H9 (cell line): ENCODE measurements at places on chromosomes 12 and 14.
A peak's percentile ranks its signal among the peaks of the same experiment; 100 is the strongest.

DNA sequence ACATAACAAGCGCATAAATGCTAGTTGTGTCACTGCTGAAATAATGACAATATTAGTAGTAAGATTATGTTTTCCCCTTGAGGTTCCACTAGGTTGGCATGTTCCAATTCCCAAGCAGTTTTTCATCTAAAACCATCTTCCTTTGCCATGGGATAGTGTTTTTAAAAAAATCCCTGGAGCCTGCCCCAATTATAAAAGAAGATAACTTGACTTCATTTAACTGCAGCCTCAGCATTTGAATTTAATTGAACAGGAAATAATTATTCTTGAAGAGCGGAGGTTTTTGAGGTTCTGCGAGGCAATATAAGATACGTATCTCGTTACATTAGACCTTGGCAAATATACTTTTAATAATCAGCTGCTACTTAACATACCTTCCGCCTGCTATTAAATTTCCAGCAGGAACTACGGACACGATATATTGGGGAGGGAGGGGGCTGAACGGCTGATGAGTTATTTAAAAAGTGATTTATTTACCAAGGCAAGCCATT lies 65.2 kb upstream of the HSPB8 start:
- DNase-seq = no peak

DNA sequence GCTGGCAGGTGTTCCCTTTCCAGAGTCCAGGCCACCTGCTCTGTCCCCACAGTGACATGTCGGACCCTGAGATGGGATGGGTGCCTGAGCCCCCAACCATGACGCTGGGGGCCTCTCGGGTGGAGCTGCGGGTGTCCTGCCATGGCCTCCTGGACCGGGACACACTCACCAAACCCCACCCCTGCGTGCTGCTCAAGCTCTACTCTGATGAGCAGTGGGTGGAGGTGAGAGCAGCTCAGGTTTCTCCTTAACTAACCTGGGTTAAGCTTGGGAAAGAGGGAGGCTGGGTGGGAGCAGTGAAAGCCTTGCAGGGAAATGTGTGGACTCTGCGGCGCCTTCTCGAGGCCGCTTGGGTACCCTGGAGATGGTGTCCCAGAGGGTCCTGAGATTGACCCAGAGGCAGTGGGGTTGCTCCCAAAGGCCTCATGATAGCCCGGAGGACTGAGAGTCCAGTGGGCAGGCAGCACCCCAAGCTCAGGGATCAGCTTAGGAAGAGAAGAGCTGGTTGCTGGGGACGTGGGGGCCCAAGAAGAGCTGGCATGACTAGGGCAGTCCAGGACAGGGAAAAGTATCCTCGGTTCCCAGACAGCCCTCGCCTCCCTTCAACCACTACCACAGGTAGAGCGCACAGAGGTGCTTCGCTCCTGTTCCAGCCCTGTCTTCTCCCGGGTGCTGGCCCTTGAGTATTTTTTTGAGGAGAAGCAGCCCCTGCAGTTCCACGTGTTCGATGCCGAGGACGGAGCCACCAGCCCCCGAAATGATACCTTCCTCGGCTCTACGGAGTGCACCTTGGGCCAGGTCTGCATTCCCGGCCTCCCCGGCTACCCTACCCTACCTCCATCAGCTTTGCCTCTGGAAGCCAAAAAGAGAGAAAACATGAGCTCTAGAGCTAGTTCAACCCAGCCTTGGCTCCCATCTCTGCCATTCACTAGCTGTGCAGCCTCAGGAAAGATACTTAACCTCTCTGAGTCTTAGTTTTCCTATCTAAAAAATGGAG lies 1.8 kb downstream of the CPNE6 start:
- DNase-seq = no peak

DNA sequence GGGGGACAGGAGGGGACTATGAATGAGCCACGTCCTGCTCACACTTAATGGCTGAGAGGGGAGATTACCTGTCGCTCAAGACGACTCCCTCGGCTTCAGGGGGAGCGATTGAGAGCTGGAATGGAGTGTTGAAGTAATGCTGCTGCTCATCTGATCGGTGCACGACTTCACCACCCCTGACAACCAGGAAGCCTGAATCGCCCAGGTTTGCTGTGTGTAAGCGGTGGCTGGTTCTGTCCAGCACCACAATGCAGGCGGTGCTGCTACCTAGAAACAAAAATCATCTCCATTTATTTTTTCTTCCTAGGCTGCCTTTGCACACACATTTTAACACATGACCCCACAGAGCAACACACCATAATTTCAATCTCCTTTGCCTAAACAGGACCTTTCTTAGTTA lies 37.3 kb downstream of the PPTC7 start:
- no peak for DNase-seq

GRCh38 chr14:24342889-24343288 lies 3.1 kb upstream of the RIPK3 start:
- no peak for DNase-seq

GRCh38 chr14:26996246-26996645 lies 398.4 kb upstream of the NOVA1 start:
- DNase-seq = no peak

DNA sequence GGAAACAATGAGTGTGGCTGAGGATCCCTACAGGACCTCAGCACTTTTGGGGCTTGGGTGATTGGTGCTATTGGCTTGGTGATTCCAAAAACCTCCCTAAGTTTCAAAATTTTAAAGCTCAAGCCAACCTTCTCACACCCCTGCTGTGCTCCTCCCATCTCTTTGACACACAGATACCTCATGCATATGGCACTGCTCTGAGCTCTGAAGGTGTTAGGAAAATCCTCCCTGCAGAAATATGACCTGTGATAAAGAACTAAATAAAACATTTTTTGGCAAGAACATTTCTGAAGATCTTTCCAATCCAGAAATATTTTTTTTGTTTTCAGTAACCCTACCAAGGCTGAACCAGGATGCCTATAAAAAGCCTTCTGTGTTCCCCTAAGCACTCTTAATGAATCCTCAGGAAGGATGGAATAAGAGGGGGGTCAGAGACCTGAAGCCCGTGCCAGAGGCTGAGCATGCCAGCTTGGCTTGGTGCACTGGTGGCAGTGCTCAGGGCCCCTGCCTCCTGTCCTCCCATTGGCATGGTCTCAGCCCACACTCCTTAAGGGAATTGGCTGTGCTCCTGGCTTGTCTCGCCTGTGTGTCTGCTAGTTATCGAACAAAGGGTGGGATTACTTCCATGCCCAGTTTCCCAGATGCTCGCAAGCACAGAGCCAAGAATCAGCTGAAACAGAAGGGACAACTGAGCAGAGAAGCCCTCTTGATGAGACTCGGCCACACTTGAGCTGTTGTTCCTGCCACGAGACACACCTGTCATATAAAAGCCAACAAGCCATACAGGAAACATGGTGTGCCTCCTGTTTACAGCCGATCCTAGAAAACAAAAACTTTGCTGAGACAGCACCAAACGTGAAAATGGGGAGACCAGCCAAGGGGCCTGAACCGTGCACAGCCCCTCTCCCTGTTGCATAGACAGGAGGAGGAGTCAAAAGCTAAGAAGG lies 132.7 kb upstream of the EEA1 start:
- no peak for DNase-seq

- DNase-seq = no peak
These were observed 66.7 kb downstream of the CCDC88C start for GRCh38 chr14:91350813-91351511.

- DNase-seq = no peak
These were observed 82.6 kb upstream of the ATP2B1 start for GRCh38 chr12:89791286-89791685.

DNA sequence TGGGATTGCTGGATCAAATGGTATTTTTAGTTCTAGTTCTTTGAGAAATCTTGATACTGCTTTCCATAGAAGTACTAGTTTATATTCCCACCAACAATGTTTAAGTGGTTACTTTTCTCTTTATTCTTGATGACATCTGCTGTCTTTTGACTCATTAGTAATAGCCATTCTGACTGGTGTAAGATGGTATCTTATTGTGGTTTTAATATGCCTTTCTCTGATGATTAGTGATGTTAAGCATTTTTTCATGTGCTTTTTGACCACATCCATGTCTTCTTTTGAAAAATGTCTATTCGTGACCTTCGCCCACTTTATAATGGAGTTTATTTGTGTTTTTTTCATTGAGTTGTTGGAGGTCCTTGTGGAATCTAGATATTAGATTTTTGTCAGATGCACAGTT lies 865.7 kb downstream of the SLC6A15 start:
- no peak for DNase-seq

DNA sequence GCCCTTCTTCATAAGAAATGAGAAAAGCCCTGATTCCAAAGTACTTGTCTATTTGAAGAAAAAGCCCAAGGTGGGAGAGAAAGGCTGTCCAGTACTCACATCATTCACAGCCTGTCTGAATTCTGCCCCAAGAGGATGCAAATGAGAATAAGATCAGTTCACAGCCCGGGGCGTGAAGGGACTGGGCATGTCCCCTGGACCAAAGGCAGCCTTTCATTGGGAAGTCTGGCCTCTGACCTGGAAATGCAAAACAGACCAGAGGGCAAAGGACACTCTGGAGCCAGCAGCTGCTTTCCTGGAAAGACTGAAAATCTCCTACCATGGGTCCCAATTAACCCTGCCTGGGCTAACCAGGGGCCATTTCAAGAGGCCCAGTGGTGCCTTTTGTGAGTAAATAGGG lies 191.2 kb upstream of the PELI2 start:
- no peak for DNase-seq

DNA sequence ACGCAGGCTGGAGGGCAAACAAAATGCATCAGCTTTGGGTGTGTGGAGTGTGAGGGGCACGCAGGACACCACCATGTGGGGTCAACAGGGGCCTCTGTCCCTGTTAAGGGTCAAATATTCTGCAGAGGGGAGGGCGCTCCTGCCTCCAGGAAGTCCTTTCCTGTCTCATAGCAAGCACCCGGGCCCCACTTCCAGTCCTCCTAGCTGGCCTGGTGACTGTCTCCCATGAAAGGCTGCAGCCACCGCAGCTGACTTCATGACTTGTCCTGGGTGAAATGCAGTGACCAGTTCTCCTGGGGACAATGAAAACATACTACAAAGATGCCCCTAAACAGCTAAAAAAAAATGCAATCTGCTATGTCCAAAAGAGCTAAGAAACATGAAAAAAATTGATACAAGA lies 53.6 kb downstream of the LGMN start:
- DNase-seq = no peak

DNA sequence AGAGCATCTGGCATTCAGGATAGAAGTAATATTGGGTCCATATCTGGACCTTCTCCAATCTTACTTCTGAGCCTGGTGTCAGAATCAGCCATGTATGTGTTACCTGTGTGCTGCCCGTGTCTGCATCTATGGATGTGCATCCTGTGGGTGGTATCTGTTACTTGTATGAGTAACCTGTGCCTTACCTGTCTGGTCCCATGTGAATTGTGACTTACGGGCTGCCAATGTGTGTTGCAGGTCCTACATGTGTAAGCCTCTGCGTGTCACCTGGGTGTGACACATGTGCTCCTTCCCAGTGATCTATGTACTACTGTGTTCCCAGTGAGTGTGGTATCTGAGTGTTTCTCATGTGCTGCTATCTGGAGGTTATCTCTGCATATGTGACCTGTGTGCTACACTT lies 208.4 kb downstream of the ADGRD1 start:
- no peak for DNase-seq

DNA sequence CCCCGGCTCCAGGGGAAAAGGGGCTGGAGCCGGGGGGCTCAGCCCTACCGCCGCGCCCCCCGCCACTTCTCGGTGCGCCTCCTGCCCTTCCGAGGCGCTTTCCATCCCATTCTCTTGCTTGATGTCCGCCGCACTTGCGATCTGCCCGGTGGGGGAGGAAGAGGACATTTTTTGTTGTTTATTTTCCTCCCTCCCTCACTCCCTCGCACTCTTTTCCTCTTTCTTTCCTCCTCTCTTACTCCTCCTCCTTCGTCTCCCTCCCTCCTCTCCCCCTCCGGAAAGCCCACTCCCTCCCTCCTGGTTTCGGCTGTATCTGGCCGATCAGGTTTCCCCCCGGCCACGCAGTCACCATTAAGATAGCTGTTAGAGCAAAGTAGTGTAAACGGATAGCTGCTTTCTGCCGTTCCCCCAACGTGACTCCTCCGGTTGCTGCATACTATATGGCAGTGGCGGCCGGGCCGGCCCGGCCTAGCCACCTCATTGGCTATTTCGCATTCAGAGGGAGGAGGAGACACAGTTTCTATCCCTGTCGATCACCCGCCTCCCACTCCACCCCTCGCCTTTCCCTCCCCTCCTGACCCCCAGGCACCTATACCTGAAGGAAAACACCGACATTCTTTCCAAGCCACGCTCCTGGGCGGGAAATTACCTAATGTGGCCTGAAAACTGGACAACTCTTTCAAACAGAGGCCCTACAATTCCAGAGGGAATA lies at the start of gene SIX4:
Gene SIX4 (minus strand): TSS at position 445 of the 712 bp plus-strand sequence. CDS start 277 bp downstream, at position 168.
- DNase-seq = peak; percentile 94

DNA sequence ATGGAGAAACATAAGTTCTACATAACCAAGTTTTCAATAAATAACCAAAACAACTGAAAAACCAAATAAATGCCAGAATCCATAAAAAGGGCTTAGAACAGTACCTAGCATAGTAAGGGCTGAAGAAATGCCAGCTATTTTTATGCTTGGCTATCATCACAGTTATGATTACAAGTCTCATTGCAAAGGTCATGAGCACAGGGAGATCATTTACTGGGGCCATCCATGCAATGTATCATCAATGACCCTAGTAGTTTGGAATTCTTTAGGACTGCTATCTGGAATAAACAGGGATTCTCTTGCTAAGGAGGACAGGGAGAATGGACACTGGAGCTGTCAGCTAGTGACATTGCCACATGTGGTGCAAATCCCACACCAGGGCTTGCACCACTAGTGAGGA lies 92.5 kb upstream of the NAP1L1 start:
- no peak for DNase-seq

- DNase-seq = no peak
These were observed 54.9 kb upstream of the NUDT4 start for GRCh38 chr12:93322784-93323183.

- peak; percentile 88 for DNase-seq
These were observed 1.8 kb downstream of the IGFBP6 start for GRCh38 chr12:53099071-53099882.

- peak; percentile 72 for DNase-seq
These were observed 52.3 kb downstream of the KCNK10 start for GRCh38 chr14:88270776-88271175.

- DNase-seq = no peak
These were observed 67.6 kb downstream of the GTF2A1 start for GRCh38 chr14:81153187-81153586.

DNA sequence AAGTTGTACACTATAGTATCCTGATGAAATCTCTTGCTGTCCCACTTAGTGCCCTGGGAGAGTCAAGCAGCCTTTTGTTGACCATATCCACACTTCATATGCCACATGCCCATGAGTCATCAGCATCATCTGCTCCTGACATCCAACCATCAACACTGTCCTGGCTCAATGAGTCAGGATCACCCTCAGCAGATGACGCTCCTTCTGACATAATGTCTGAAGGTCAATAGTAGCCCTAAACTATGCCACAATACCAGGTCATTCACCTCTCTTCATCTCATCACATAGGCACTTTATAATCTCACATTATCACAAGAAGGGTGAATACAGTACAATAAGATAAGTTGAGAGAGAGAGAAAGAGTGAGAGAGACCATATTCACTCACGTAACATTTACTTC lies 369.0 kb upstream of the FAR2 start:
- DNase-seq = no peak

GRCh38 chr12:22306311-22306710 lies 28.2 kb downstream of the ST8SIA1 start:
- no peak for DNase-seq

- DNase-seq = no peak
These were observed 86.6 kb downstream of the PAPLN start for GRCh38 chr14:73323896-73324399.
